Lung (tissue), 17 donors: ENCODE measurements at places on chromosomes 4 and X. TPM values are rescaled to one million over a fixed set of nuclear protein-coding genes. Genes with fewer than 3 reads are reported as not detected.

DNA sequence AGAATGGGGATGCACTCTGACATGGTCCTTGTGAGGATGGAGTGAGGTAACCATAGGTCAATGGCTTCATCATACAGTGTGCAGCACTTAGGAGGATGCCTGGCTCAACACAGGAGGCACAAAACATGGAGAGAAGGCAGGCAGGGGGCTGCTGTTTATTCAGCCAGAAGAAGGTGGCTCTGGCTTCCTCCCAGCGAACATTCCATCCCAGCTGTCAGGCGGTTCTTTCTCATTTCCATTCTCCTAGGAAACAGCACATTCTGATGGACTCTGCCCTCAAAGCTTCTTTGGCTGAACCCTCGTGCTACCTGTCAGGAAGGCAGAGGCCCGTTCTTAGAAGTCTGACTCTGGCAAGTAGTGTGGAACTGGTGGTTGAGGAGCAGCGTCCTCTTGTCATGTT lies 18.6 kb downstream of the STK32B start:
- no peak for DNase-seq

Gene USP26
- not detected for total RNA-seq

DNA sequence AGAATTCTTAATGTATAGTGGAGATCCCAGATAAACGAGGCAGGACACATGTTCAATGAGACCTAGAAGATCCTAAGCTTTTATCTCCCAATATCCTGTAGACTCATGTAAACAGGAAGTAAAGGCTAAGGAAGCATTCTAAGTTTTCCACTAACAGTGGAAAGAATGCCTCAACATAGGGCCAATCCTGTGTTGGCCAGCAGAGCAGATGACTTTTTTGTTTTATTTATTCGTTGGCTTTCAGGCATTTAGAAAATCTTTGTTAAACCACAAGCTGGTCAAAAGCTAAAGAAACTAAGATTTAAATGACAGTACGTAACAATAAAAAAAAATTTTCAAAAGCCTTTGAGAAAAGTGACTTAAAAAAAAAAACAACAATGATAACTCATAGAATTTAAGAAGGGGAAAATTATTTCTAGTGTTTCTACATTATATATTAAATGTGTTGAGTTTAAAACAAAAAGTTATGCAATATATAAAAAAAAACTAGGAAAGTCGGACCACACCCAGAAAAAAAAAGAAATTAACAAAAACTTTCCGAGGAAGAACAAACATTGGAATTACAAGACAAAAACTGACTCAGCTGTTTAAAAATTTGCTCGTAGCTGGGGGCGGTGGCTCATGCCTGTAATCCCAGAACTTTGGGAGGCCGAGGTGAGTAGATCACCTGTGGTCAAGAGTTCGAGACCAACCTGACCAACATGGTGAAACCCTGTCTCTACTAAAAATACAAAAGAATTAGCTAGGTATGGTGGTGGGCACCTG lies 759.3 kb downstream of the FSTL5 start:
- no peak for DNase-seq

Gene TMEM31
- total RNA-seq: 0.65 TPM

DNA sequence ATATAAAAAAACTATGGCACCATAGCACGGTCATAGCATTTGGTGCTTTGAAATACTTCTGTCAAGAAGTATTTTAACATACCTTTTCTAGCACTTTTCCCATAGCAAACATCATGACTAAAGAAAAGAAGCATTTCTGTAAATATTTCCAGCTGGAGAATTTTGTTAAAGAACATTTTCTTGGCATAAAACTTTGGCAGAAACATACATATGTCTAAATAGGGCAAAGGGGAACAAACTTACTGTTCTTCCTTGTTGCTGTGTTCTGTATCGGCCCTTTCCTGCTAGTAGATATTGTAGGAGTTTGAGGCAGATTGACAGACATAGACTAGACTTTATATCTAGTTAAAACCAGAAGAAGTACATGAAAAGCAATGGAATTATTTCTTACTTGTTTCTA lies 2368.5 kb downstream of the PCDH7 start:
- DNase-seq: peak; percentile 75

DNA sequence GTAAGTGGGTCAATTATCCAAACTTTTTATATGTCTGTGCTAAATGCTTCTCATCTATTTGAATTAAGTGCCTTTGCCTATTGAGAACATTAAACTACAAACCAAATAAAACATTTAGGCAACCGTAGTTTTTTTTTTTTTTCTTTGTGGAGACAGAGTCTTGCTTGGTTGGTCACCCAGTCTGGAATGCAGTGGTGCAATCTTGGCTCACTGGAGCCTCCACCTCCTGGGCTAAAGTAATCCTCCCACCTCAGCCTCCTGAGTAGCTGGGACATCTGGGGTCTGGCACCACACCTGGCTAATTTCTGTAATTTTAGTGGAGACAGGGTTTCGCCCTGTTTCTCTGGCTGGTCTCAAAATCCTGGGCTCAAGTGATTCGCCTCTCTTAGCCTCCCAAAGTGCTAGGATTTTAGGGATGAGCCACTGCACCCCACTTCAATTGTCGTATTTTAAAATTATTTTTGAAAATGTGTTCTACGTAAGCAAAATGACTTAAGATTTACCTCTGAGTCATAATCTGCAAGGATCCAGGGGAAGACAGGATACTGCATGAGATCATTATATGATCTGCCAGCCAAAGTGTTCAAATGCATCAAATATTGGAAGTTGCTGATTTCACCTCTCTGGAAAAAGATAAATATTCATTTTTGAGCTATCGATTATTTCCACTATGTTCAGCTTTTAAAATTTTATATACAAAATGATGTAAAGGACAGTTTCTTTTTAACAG lies 125.6 kb downstream of the CDS1 start:
- no peak for DNase-seq

Gene SUPT20HL1
- not detected for total RNA-seq
